ENCODE measurements at places on chromosomes 11 and 22. TPM values are rescaled to one million over a fixed set of nuclear protein-coding genes. Genes with fewer than 3 reads are reported as not detected.

TENM4 gene
- 35.3 TPM for total RNA-seq

FIBIN gene
- 40.3 TPM for total RNA-seq

RPL27A gene
- total RNA-seq, result 1,623 TPM

KRTAP5-8 gene
- not detected for total RNA-seq

CNIH2 gene
- total RNA-seq, result 1.1 TPM

PKP3 gene
- 5.2 TPM for total RNA-seq

CHRDL2 gene
- total RNA-seq, result not detected

TLCD5 gene
- total RNA-seq, result 6.0 TPM

SYTL2 gene
- total RNA-seq, result 11.0 TPM

HTR3A gene
- total RNA-seq, result not detected

RASSF7 gene
- total RNA-seq, result 6.8 TPM

MRGPRE gene
- not detected for total RNA-seq

C22orf42 gene
- total RNA-seq, result not detected

MAPK11 gene
- total RNA-seq, result 8.0 TPM

TSGA10IP gene
- total RNA-seq, result not detected

PLAAT3 gene
- total RNA-seq, result 0.48 TPM

RPL3 gene
- 3,597 TPM for total RNA-seq

ANKK1 gene
- not detected for total RNA-seq

MUC6 gene
- not detected for total RNA-seq

OR1S1 gene
- not detected for total RNA-seq

SYT8 gene
- total RNA-seq, result not detected

PC gene
- 51.1 TPM for total RNA-seq

MEI1 gene
- total RNA-seq, result not detected

ANO1 gene
- total RNA-seq, result 1.8 TPM

RIMBP3C gene
- under 0.01 TPM for total RNA-seq

SMC1B gene
- total RNA-seq, result not detected

RFPL3 gene
- not detected for total RNA-seq

TUBA8 gene
- total RNA-seq, result not detected

CHRNA10 gene
- 0.39 TPM for total RNA-seq

UPK3A gene
- total RNA-seq, result not detected

GSTT2 gene
- 0.13 TPM for total RNA-seq

TMPRSS5 gene
- total RNA-seq, result 0.32 TPM
